ENCODE measurements at places on chromosomes 6 and 20. TPM values are rescaled to one million over a fixed set of nuclear protein-coding genes. Genes with fewer than 3 reads are reported as not detected.

DNA sequence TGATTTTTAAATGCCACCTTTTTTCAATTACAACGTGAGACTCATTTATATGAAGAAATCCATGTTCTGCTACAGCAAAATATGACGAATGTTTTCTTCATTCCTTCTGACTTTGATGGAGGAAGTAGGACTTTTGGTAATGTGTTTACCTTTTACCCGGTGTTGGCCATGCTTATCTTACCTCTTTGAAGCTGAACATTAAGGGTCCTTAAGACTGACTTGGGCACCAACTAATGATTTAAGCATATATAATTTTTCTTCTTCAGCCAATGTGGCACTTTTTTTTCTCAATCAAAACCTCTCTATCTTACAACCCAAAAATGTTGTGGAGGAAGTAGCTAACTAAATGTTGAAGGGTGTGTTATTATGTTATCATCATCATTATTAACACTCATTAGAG lies 337.5 kb downstream of the EPHA7 start:
- DNase-seq, result no peak

DNA sequence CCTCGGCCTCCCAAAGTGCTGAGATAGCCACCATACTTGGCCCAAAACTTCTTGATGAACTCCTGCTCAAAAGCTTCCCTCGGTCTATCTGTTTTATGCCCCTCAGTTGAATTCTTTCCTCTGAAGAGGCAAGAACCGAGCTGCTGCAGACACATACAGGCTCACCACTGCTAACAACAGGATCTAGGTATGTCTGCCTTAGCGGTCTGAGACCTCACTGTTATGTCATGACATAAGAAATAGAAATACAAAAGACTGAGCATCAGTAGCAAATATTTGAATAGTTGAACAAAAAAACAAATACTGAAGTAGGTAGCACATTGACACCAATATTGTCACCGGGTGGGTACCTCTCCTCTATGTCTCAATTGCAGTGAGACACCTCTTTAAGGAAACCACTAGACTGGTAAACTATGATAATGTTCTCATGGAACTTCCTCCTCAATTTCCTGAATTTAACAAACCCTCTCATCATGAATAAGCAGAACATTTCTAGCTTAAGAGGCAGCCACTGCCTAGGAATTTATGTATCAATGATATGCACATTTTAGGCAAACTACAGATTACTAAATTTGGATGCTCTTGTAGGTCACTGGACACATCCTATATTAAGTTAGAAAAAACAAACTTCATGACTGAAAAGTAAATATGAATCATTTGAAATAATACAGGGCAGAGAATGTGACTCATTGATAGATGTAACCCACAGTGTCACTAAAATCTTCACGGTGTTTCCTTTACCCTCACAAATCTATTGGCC lies 9.4 kb upstream of the STXBP5 start:
- DNase-seq, result no peak

DNA sequence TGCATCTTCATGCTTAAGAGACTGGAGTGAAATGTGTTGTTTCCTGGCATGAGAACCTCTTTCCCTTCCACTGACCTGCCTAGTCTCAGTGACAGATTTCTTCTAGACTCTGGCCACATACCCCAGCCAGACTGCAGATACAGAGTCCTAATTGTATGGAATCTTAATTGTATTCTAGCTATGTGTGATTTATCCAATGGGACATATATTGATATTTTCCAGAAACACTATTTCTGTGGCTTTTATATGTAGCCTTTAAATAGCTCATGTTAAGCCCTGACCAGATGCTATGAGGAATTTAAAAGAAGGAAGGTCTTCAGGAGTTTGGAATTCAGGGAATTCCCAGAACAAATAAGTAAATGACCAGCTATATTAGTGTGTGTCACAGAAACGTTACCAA lies 99.0 kb downstream of the FIG4 start:
- no peak for DNase-seq

DNA sequence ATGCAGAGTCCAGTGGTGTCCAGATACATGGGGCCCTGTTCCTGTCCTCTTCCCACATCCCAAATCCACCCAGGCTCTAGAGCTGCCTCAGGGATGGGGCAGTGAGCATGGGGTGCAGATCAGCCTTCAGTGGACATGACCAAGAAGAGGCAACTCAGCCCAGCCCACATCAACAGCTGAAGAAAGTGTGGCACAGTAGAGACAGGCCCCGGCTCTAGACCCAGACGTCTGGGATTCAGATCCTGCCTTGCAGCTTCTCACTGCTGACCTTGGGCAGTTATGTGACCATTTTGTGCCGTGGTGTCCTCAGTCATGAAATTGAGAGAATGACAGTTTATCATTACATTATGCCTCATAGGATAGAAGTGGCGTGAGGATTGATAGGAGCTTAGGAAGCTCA lies 54.6 kb upstream of the CST7 start:
- no peak for DNase-seq

DNA sequence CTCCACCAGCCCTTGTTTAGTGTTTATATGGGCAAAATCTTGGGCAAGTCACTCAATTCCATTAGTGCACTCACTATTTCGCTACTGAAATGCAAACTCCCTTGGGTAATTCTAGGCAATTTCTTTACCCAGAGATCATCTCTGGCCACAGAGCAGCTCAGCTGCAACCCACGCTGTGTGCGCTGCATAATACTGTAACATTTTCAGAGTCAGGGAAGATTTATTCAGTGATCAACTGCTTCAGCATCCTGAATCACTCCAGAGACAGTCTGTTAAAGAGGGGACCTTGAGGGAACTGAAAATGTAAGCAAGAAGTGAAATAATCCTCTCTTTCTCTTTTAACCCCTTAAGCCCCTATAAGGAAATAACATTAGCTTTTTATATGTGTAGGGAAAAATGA lies 189.6 kb upstream of the FBXL4 start:
- DNase-seq, result no peak

- no peak for DNase-seq
These were observed 16.2 kb downstream of the BNIP5 start for GRCh38 chr6:36320475-36320874.

- DNase-seq, result no peak
These were observed 26.8 kb upstream of the NRSN1 start for GRCh38 chr6:24099181-24099580.

The SAMD5 gene
- total RNA-seq, result 2.5 TPM

The GSTA2 gene
- total RNA-seq, result not detected

The BPIFB1 gene
- total RNA-seq, result not detected

The DNPH1 gene
- 61.8 TPM for total RNA-seq
